Left lung (tissue), 14 donors: ENCODE measurements at places on chromosomes 6 and 20.

DNA sequence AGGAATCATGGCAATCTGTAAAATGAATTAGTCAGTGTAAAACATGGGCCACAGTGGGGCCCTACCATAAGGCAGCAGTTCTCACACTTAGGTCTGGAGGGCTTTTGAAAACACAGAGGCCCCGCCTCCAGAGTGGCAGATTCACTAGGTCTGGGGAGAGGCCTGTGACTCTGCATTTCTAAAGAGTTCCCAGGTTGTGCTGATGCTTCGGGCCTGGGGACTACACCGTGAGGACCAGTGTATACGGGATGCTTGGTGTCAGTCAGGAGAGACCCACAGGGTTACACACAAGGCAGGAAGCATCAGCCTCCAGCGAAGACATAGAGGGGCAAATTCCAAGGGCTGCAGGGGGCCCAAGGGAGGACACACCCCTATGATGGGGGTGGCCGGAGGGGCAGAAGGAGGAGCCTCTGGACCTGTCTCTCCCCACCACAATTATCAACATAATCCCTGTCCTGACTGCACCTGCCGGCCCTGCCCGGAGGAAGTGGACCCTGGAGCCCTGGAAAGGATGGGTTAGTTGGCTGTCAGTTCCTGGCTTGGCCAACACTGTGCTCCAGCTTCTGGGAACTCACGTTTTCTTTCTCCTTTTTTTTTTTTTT is 46.7 kb downstream of the FGD2 start:
- DNase-seq: no peak

DNA sequence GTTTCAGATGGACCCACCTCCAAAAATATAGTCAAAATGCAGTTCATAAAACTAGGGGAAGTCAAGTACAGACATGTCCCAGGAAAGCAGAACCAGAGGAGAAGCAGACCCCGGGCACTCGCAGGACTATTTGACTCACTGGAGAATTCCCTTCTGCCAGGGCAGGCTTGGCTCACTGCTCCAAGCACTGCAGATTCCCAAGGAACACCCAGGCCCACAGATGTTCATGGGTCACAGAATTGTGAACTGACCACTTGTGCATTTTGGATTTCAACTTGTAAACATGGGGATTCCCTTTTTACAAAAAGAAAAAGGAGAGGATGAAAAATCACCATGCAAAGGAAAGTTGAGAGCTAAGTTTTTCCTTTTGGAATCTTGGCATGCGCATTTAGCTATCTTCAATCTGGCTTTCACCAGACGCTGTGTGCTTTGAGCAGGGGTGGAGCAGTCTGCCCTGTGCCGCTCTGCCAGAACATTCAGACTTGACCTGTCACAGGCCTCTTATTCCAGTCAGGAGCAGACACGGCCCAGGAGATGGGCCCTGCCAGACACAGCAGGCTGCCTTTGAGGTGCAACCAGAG is 237.5 kb upstream of the TAB2 start:
- no peak for DNase-seq

DNA sequence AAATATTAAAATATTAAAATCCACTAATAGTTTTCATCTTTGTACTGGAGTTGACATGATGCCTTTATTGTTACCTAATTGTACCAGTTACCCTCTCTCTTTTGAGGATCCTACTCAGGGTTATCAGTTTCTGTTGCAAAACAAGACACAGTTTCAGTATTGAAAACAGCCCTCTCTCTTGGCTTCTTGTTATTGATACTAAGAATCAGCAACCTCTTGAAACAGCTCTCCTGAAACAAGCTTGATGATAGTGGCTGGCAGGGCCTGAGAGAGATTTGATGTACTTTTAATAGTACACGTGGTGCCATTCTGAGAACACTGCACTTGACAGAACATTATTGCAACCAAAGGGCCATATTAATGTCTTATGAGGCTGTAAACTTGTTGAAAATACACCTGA is 64.9 kb upstream of the MEI4 start:
- no peak for DNase-seq

GRCh38 chr6:50966532-50966931 is 147.9 kb downstream of the TFAP2B start:
- no peak for DNase-seq

DNA sequence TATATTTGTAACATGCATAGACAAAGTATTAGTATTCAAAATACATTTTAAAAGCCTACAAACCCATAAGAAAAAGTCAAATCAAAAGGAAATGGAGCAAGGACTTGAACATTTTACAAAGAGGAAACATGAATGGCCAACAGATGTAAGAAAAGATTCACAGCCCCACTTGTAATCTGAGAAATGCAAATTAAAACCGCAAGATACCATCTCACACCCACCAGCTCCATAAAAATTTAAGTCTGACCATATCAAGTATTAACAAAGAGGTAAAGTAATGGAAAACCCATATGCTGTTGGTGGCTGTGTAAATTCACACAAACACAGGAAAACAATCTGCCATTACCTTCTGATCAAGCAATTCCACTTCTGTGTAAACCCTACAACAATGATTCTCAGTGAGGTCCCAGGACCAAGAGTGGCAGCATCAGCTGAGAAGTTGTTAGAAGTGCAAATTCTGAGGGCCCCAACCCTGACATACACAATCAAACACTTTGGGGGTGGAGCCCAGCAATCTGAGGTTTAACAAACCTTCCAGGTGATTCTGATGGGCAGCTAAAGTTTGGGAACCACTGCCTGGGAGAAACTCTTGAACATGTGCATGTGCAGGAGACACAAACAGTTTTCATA is 30.9 kb downstream of the BCL2L1 start:
- DNase-seq: no peak

- no peak for DNase-seq
Measured at GRCh38 chr6:105804424-105804823, 281.7 kb upstream of the PRDM1 start.

- DNase-seq: no peak
Measured at GRCh38 chr6:6633898-6634734, 45.6 kb downstream of the LY86 start.

DNA sequence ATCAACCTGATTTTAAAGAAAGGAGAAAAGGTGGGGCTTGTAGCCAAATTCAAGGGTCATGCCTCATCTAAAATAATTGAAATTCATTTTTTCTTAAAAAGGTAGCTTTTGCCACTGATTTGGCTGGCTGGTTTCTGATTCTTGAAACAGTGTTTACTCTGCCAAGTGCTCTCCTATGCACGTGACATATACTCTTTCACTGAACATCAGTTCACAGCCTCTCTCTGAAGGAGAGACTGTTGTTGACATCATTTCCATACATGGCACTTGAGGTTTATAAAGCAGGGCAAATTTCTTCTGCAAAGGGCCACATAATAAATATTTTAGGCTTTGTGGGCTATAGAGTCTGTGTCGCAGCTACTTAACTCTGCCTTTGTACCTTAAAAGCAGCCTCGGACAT is 40.4 kb upstream of the DOK5 start:
- no peak for DNase-seq

- no peak for DNase-seq
Measured at GRCh38 chr6:130189531-130190397, 33.0 kb downstream of the SAMD3 start.

GRCh38 chr6:91523511-91523910 is 936.6 kb upstream of the MAP3K7 start:
- DNase-seq: no peak

- DNase-seq: no peak
Measured at GRCh38 chr6:83252719-83253118, 59.6 kb downstream of the RWDD2A start.

- DNase-seq: no peak
Measured at GRCh38 chr20:46784436-46785127, 75.1 kb downstream of the SLC2A10 start.

GRCh38 chr6:39189915-39190544 is 39.2 kb downstream of the KCNK5 start:
- DNase-seq: peak; percentile 44

GRCh38 chr6:6006428-6007365 is at the start of gene NRN1:
NRN1 (minus strand) TSS chr6:6006925; CDS start chr6:6006749, 176 bp downstream.
- no peak for DNase-seq

- DNase-seq: no peak
Measured at GRCh38 chr20:43853918-43854317, 60.7 kb upstream of the TOX2 start.

GRCh38 chr6:14747881-14748520 is 497.9 kb upstream of the JARID2 start:
- no peak for DNase-seq

- no peak for DNase-seq
Measured at GRCh38 chr6:77324866-77325265, 138.4 kb downstream of the HTR1B start.
